ENCODE measurements at places on chromosomes 5 and 9.

- peak; percentile 81 for DNase-seq
Measured at GRCh38 chr9:97307091-97307490, 368 bp upstream of the CCDC180 start.

- no peak for DNase-seq
Measured at GRCh38 chr9:7892975-7893374, 93.4 kb upstream of the DMAC1 start.

DNA sequence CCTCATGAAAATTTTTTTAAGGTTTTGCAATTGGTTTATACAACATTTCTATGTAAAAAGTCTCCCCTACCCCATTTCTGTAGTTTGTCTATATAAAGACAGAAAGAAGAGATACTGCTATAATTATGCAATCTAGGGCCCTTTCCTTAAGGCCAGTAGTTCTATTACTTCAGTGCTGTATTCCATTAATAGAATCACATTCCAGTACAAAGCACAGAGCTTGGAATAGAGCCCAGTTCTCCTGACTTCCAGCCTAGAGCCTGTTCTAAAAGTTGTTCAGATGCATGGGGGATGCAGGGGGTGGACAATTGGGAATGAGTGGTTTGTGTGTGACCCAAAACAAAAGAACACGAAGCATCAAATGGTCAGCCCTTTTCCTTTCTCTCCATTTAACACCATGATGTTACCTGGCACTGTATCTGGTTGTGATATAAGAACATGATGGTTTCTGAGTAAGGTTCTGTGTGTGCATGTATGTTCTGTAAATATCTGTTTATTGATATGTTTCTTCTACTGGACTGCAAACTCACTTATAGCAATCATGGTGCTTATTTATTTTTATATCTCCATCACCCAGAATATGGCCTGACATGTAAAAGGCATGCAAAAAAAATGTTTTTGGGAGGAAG lies 8.2 kb upstream of the GRAMD2B start:
- DNase-seq, result peak; percentile 37

- no peak for DNase-seq
Measured at GRCh38 chr5:160434022-160434531, 12.4 kb downstream of the PTTG1 start.

- DNase-seq, result no peak
Measured at GRCh38 chr5:151288180-151288579, 15.4 kb downstream of the SLC36A3 start.

DNA sequence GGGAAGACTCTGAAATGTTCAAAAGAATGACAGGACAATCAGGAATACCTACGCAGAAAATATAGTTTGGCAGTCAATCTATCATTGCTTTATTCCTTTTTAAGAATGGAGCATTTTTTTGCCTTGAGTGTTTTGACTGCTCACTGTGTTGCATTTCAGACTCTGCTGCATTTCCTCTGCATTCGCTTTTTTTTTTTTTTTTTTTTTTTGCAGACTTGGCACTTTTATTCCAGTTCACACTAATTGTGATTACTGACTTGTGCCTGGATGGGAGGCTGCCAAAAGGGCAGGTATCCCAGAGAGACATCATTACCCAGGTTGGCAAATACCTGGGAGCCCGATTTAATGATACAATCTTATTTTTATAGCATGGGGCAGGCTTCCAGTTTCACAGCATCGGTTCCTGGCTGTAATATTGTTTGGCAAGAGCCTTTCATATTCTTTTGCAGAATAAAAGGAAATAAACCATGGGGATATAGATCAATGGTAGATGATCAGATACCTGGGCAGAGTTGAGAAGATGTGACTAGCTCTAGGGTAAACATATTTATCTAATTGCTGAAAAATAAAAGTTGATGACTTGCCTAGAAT lies 1132.6 kb downstream of the MAT2B start:
- DNase-seq, result no peak

GRCh38 chr9:87618226-87618625 lies 107.7 kb upstream of the CTSL start:
- DNase-seq, result no peak

DNA sequence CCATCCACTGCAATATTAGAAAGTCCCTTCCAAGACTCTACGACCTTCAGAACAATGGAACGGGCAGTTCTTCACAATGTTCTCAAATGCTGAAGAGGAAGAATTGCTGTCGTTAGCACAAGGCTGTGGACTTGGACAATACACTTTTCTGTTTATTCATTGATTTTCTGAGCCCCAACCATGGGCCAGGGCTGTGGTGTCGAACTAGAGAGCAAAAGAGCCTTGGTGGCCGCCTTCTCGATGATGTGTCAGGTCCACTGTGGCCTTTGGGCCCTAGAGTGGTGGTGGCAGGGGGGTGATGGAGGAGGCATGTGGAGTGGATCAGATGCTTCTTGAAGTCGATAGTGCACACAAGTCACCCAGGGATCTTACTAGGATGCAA lies 18.5 kb upstream of the KIF12 start:
- no peak for DNase-seq

DNA sequence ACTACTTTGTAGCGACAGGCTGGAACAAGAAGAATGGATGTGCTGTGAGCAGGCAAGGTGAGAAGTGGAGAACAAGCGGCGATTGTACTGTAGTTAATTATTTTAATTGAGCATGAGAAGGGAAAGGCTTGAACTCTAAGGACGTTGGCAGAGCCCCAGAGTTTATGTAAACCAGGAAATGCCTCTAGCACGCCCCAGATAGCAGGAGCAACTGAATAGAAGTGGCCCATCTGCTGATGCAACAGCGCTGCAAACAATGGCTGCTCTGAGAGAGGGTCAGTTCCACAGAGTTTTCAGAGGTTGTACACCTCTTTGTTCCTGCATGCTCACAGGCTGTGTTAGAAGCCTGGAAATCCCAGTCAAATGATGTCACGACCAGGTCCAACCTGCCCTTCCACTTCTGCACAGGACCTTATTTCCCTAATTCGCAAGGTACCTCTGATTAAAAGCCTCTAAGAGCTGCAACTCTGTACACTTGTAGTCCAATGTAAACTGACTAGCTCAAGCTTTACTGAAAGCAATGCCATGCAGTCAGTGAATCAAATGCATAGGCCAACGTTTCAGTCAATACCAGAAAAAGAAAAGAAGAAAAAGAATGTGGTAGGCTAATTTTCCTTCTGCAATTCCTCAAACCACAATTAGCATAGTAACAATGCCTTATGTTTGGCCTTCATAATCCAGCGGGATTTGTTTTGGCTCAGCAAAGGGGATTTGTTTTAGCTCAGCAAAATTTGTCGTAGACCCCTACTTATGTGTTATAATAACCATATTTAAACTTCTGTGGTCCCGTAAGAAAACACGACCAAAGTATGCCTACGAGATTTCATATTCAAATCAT lies 119.6 kb upstream of the RETREG1 start:
- no peak for DNase-seq

GRCh38 chr5:152118676-152119470 lies 194.2 kb upstream of the GLRA1 start:
- no peak for DNase-seq

DNA sequence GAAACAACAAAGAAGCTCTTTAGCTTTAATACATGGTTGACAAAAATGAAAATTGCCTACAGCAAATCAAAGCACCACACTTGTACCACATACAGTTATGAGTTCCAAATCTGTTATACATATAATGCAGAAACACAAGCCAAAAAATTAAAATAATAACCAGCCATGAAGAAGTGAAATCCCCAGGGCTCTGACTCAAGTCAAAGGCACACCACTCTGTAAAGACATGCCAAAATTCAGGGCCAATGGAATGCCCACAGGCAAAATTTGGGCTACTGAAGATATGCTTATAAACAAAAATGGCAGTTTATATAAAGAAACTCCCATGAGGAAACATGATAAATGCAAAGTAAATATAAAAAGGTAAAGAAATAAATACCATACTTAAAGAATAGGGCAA lies 29.0 kb downstream of the THBS4 start:
- DNase-seq, result no peak

GRCh38 chr5:167644619-167645018 lies 646.8 kb upstream of the WWC1 start:
- no peak for DNase-seq

DNA sequence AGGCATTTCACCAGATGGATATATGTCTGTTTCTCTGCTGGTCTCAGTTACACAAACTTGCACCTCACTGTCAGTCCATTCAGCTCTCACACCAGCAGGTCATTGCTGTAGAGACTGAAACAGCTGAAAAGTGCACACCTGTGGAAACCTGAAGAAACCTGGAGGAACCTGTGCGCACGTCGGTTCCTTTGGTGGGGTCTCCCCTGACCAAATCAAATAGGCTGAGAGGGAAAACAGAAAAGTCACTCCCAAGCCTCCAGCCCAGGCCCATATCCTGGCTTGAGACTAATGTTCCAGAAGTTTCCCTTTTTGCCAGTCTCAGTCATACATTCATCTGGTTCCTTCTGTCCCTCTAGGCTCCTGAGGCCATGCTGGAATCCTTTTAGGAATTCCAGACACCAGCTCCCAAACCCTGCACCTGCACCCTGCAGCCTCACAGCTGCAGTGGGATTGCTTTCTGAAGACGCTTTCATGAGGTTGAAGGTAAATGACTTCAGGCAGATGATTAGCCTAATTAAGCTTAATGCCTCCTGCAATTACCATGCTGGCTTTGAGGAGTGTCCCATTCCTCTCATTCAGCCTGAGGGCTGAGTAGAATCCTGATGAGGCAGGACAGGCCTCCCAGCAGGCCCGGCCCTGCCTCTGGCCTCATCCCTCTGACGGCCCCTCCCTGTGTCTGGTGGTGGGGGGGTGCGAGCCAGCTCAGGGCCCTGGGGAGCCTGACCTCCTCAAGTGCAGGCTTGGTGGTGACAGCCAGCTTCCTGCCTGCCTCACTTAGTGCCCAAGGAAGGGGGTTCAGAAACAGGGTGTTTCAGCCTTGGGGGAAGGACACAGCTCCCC lies 24.3 kb upstream of the CXCL14 start:
- DNase-seq, result no peak

- no peak for DNase-seq
Measured at GRCh38 chr5:173972607-173972924, 16.4 kb upstream of the C5orf47 start.

DNA sequence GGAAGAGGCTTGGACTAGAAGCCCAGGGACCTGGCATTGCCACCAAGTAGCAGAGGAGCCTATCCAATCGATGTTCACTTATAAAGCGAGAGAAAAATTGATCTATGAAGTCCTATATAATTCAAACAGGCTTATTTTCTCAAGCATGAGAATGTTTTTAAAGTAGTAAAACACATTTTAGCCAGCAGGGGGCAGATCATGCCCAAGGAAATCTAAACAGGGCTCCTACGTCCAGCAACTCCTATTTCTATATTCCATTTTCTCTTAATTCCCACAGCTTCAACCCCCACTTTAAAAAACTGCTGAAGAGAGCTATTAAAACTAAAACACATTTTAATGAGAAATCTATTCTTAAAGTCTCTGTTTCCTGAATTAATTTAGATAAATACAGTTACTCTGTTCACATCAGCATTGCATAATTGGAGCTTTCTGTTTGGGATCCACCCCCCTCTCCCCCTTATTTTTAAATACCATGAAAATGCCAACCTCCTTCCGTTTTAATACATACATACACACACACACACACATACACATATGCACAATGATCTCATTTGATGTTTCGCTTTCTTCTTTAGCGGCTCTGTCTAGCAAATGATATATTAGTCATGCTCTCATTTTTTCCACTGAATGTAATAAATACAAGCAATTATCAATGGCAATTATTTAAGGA lies 144.9 kb downstream of the MYO10 start:
- peak; percentile 43 for DNase-seq

GRCh38 chr5:41932770-41933169 lies 7.7 kb downstream of the FBXO4 start:
- no peak for DNase-seq

DNA sequence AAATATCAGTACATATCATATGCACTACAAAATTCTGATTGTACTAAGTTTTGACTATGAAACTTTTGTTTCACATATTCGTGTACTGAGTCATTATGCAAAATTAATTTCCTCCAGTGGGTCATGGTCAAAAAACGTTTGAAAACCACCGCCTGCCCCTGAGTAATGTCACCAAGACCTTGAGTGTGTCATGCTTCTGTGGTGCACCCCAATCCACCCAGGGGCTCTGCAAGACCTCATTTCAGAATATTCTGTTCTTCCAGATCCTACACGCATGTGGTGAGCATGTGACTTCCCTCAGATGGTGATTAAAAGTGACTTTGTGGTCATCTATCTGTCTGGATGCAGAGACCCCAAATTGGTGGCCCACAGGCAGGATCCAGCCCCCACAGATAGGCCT lies 31.0 kb downstream of the ABLIM3 start:
- no peak for DNase-seq

DNA sequence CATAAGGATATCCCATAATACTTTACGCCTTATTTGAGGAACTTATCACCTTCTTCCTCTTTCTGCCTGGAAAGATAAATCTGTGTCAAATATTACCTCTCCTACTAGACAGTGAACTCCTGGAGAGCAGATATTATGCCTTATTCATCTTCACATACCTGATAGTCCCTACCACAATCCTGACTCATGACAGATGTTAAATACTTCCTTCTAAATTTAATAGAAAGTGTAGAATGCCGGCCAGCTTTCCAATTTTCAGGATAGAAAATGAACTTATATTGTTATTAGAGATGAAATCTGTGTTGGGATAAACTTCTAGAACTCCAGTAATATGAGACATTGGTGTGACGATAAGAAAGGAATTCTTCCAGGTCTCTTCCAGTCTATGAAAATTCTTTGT lies 89.0 kb downstream of the GCNT4 start:
- no peak for DNase-seq

DNA sequence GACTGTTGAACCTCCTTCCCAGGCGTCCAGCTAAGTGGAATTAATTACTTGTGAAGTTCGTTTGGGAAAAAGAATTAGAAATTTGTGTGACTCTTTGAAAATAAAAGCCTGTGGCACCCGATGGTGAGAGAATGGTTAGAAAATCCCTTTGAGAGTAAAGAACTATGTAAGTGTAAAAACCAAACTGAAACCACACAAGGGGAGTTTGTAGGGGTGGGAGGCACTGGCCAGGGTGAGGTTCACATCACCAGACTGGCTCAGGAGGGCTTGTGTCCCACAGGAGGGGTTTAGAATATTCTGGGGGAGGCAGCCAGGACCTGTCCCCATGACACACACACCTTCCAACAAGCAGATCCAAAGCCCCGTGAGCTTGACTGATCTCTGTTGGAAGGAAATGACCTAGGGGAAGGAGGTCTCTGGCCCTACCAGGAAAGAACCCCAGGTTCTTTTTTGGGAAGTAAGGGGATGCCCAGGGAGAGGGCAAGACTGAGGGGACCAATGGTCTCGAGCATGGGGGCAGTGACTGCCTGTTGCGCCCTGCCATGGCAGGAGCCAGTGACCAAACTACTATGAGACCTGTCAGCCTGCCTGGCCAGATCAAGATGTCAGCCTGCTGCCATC lies 4.3 kb downstream of the SPATA24 start:
- DNase-seq, result no peak

DNA sequence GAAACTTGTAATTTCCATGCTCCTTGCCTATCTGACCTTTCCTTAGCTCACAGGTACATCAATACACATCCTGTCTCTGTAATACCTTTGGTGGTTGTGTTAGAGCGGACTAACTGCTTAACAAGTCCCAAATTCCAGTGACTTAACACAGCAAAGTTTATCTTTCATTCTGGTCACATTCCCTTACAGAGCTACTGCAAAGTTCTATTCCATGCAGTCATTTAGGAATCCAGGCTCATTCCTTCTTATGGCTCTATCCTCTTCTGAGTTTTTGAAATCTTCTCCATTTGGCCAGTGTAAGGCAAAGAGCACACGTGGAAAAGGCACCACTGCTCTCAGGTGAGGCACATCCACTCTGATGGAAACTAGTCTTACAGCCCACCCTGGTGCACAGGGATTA lies 238.6 kb upstream of the ANKRD55 start:
- DNase-seq, result no peak

- no peak for DNase-seq
Measured at GRCh38 chr9:130938184-130938651, 829 bp downstream of the FIBCD1 start.

- no peak for DNase-seq
Measured at GRCh38 chr9:8724284-8725018, 924.9 kb upstream of the DMAC1 start.
